CD4-positive, alpha-beta T cell treated with Interleukin-4 for 4 hours (primary cell): ENCODE measurements at places on chromosomes 1 and 21.
A peak's percentile ranks its signal among the peaks of the same experiment; 100 is the strongest.

DNA sequence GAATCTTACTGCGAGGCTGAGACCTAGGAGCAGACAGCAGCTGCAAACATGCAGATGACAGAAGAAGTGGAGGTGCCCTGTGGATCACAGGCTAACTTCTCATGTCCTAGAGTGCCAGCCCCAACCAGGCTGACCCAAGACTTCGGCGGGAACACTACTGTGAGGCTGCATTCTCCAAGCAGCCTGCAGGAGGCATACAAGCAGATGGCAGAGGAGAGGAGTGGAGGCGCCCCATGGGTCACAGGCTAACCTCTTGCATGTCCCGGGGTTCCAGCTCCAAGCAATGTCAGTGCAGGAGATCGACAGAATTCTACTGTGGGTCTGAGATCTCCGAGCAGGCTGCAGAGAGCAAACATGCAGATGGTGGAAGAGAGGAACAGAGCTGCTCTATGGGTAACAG lies 98.1 kb upstream of the ZNF678 start:
- no peak for DNase-seq

GRCh38 chr1:175540896-175541645 lies 202.3 kb downstream of the TNR start:
- no peak for DNase-seq

DNA sequence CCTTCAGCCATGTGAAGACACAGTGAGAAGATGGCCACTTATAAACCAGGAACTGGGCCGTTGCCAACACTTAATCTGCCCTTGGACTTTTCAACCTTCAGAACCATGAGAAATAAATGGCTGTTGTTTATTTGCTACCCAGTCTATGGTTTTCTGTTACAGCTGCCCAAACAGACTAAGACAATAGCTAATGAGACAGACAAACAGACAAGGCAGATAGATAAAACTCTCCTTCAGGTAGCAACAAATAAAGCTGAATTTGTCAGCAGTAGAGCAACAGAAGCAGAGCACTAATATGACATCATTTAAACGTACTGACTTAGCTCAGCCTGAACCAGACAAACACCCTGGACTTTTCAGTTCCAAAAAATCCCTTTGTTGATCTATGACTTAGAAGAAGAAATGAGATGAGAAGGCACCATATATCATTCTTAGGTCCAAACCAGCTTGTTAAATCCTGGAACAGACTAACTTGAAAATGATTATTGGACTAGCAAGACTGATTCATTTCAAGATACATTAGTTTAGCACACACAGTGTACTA lies 27.0 kb downstream of the ZZZ3 start:
- DNase-seq = no peak

DNA sequence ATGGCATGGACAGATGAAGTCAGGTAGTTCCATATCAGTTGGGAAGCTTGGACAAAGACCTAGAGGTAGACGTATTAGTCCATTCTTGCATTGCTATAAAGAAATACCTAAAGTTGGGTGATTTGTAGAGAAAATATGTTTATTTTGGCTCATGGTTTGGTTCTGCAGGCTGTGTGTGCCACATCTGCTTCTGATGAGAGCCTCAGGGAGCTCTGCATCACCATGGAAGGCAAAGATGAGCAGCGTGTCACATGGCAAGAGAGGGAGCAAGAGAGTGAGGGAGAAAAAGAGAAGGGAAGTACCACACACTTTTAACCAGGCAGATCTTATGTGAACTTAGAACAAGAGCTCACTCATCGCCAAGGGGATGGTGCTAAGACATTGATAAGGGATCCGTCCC lies 9.0 kb downstream of the TSACC start:
- no peak for DNase-seq

- DNase-seq = no peak
These were observed 3.9 kb upstream of the OR6K3 start for GRCh38 chr1:158724442-158724841.

- DNase-seq = no peak
These were observed 18.6 kb downstream of the CDC42BPA start for GRCh38 chr1:227299688-227300087.

- no peak for DNase-seq
These were observed 13.5 kb downstream of the MOV10 start for GRCh38 chr1:112687785-112688496.

- DNase-seq = no peak
These were observed 33.2 kb upstream of the PRSS38 start for GRCh38 chr1:227782226-227782625.

- no peak for DNase-seq
These were observed 375.7 kb downstream of the NPHP4 start for GRCh38 chr1:5616366-5617178.

- DNase-seq = no peak
These were observed 26.7 kb downstream of the GLIS1 start for GRCh38 chr1:53712276-53712675.

GRCh38 chr1:230248016-230248888 lies 177.9 kb downstream of the PGBD5 start:
- DNase-seq = no peak

DNA sequence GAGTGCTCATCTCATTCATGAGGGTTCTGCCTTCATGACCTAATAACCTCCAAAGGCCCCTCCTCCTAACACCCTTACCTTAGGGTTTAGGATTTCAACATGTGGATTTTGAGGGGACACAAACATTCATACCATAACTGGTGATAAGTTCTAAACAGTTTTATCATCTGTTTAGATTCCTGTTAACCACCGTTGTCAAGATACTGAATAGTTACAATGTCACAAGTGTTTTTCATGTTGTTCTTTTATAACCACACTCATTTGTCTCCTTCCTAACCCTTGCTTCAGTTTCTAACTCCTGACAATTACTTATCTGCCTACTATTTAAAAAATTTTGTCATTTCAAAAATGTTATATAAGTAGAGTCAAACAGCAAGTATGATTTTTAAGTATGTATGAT lies 86.0 kb downstream of the NCAM2 start:
- DNase-seq = no peak

GRCh38 chr1:185279571-185279970 lies 37.5 kb downstream of the IVNS1ABP start:
- no peak for DNase-seq

DNA sequence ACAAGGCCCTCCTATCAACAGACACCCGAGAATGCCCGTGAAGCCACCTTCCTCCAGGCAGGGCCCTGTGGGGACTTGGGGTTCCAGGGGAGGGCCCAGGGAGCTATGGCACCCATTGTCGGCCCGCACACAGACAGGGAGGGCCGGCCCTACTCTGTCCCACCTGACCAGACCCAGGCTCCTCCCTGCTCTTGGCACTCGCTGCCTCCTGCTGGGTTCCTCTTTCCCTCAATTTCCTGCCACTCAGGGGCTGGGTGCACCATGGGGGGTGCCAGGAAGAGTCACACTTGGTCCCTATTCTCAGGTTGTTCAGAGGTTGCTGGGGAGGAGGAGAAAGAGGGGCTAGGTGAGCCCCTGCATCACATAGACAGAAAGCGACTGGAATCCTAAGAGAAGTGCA lies 8.0 kb upstream of the OXCT2 start:
- no peak for DNase-seq

DNA sequence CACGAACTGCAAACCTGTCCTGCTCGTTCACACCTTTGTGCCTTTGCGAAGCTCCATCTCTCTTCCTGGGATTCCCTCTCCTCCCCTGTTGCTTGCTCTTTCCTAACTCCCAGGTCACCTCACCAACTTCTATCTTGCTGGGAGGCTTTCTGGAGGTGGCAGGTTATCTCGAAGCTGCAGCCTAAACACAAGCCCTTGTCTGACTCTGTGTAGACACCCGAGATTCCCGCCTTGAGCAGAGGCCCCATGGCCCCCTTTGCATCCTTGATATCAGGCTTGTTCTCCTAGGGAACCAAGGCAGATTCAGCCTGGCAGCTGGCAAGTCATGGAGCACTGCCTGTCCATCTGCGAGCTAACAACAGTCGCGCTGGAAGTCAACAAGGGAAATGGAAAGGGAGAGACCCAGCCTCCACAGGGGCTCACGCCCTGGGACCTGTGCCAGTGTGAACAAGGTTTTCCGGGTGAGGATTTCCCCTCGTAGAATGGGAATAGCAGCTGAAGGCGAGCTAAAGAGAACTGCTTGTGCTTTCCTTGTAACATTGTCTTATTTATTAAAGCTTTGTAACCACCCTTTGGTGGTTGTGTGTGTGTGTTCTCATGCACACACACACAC lies 109.5 kb upstream of the JUN start:
- no peak for DNase-seq

DNA sequence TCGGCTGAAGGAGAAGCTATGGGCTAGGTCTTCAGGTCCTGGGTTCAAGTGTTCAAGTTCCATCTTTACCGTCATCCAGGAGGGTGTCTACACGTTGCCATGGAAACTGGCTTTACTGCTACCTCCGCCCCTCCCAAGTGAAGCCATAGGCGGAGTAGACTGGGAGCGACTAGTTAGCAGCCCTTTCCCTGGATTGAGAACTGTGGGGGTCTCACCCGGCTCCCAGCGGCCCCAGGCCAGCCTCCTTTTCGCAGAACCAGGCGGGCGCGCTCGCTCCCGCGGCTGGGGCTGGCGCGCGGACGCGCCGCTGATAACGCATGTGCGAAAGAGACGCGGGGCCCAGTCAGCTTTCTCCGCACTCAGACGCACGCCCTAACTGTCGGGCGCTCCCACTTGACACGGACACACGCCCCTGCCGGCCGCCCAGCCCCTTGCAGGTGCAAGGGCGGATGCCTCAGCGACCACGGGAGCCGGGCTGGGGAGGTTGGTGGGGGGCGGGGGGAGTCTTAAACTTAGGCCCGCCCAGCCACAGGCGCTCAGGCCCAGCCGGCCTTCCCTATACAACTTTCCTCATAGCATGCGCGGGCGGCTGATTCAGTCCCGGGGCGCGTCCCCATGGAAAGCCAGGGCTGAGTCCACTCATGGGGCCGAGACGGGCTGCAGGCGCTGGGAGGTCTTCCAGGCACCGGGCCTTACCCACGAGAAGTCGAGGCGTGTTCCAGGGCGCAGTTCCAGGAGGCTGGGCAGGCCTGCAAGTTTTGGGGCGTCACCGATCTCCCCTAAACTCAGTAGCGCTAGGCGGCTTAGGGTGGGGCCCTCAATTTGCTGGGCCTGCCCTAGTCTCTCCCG lies 7.4 kb downstream of the EFNA4 start:
- peak; percentile 65 for DNase-seq

DNA sequence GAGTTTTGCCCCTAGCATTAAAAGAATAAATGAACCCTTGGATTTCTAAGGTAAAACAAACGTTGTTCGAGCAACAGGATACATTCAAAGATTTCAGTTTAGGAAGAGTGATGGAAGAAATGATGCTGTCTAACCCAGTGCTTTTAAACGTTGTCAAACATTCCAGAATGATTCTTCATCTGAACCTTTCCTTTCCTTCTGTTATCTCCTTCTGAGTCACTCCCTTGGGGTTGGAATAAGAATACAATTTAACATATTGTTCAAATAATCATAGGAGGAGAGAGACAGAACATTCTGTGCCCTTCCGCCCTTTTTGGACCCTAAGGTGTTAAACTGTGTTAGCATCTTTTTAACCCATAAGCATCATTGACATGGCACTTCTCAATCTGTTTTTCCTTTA lies 61.1 kb upstream of the RCOR3 start:
- no peak for DNase-seq

GRCh38 chr1:17596651-17597509 lies 57.4 kb downstream of the ARHGEF10L start:
- DNase-seq = no peak

DNA sequence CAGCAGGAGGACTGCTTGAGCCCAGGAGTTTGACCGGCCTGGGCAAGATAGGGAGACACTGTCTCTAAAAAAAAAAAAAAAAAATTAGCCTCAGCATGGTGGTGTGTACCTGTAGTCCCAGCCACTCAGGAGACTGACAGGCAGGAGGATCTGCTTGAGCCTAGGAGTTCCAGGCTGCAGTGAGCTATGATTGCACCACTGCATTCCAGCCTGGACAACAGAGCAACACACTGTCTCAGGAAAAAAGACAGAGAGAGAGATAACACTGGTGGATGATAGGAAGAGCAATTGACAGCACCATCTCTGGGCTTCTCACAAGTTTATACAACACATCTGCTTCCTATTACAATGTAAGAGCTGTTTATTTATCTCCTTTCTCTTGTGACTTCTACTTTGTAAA lies 2.4 kb upstream of the RNU11 start:
- no peak for DNase-seq

- DNase-seq = no peak
These were observed 212.3 kb upstream of the GREM2 start for GRCh38 chr1:240824238-240824637.
